ENCODE measurements at places on chromosomes 5 and 9.
A peak's percentile ranks its signal among the peaks of the same experiment; 100 is the strongest.

DNA sequence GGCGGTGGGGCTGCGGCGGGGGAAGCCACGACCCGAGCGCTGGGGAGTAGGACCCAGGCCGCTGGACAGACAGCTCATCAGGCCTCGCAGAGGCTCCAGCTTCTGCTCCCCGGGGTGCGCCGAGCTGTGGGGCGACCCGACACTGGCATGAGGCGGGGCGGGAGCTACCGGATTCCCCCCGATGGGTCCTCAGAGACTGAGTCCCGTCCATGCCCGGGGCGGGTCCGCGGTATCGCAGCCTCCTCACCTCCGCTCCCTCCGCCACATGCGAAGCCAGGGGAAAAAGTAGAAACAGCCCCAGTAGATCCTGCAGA, 2.6 kb upstream of the CCL27 start:
- DNase-seq: no peak

- no peak for DNase-seq
Observed at GRCh38 chr9:87722393-87723088, 3.4 kb upstream of the CTSL start.

DNA sequence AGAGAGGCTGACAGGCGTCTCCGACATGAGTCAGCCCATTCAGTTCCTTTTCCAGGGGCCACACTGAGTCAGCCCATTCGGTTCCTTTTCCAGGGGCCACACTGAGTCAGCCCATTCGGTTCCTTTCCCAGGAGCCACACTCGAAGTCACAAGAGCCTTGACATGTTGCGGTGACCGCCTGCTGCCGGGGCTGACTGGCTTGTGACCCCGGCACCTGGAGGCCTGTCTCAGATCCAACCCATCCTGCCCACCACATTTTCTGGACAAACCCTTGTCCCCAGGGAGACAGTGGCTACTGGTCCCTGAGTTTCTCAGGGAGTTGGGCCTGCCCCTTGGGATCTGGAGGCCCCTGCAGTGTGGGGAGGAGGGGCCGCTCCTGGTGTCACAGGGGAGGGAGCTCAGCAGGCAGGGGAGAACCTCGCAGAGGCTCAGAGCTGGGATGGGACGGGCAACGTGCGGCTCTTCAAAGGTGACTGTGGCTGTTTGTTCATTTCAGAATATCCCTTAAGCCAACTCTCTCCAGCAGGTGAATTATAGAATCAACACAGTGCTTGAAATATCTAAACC, 40.5 kb upstream of the LPCAT1 start:
- DNase-seq: no peak

- peak; percentile 45 for DNase-seq
Observed at GRCh38 chr9:136283291-136284235, 20.3 kb downstream of the CCDC187 start.

GRCh38 chr5:169997798-169998197, 17.5 kb upstream of the INSYN2B start:
- no peak for DNase-seq

DNA sequence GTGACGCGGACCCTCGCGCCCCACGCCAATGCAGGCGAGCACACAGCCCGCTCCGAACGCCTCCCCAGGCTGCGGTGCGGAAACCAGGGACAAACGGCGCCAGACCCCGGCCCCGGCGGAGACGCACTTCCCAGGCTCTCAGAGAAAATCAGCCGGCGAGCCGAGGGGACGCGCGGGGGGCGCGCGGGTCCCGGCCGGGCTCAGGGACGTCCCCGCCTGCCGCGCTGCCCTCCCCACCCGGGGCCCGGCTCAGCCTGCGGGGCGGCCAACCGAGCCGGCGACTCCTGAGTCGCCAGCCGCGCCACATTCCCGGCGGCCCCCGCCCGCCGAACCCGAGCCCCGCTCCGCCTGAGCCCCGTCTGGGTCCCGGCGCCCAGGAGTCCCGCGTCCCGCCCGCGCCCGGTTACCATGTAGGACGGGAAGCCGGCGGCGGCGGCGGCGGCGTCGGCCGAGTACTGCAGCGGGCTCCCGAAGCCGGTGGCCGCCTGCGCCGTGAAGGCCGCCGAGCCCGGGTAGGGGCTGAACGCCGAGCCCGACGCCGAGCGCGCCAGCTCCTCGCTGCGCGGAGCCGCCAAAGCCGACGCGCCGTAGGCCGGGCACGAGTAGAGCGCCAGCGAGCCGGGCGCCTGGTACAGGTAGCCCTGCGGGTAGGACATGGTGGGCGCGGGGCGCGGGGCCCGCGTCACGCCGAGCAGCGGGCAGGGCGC, 566 bp downstream of the IRX2 start:
- DNase-seq: no peak

DNA sequence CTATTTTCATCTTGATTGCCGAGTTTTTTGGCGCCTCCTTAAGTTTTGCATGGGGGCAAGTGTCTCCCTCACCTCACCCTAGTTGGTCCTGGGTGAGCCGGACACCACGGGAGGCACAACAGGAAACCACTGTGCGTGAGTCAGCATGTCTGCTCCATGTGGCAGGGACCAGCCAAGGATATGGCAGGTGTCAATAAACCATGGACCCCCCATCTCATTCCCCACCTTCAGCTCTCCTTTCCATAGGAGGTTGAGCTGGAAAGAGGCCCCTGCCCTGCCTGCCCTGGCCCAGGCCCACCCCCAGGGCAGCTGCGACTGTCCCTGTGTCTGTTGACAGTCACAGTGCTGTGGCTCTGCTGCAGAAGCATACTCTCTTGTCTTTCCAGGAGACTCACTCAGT, 3.1 kb downstream of the SPACA9 start:
- DNase-seq: no peak

DNA sequence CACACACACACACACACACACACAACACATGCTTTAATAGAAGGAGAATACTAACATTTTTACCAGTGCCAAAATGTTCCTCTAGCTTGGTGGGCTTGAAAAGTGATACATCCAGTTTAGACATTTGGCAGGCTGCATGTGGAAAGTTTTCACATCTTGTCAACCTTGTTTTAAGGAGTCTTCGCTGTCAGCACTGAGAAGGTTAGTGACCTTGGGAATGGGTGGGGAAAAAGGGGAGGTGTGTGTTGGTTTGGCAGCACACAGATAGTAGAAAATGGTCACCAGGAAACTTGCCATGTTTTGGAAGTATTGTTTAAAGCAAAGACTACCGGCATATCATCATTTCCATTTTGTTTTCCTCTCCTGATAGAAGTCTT, 346.5 kb upstream of the ADAMTSL1 start:
- DNase-seq: no peak

- DNase-seq: no peak
Observed at GRCh38 chr9:81680506-81680905, 8.8 kb downstream of the TLE1 start.

DNA sequence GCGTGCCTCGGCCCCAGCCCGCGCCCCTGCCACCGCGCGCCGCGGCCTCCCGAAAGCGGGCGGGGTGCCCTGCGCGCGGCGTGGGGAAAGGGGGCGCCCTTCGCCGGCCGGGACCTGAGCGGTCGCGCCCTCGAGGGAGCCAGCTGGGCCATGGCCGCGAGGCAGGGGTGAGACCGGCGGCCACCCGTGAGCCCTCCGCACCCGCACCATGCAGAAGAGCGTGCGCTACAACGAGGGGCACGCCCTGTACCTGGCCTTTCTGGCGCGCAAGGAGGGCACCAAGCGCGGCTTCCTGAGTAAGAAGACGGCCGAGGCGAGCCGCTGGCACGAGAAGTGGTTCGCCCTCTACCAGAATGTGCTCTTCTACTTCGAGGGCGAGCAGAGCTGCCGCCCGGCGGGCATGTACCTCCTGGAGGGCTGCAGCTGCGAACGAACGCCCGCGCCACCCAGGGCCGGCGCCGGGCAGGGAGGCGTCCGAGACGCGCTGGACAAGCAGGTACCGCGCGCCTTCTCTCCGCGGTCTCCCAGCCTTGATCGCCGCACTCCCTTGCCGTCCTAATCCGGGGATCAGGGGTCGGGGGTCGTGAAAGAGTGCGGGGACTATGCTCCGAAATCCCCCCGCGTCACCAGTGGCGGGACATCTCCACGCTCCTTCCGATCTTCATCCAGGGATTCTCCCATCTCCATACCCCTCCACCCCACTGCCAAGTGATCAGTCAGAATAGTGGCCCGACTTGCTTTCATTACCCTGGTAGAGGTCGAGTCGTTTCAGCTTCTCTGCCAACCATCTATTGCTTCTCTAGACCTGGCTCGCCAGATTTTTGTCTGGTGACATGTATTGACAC, 590 bp downstream of the RASGRF2 start:
- DNase-seq: no peak

DNA sequence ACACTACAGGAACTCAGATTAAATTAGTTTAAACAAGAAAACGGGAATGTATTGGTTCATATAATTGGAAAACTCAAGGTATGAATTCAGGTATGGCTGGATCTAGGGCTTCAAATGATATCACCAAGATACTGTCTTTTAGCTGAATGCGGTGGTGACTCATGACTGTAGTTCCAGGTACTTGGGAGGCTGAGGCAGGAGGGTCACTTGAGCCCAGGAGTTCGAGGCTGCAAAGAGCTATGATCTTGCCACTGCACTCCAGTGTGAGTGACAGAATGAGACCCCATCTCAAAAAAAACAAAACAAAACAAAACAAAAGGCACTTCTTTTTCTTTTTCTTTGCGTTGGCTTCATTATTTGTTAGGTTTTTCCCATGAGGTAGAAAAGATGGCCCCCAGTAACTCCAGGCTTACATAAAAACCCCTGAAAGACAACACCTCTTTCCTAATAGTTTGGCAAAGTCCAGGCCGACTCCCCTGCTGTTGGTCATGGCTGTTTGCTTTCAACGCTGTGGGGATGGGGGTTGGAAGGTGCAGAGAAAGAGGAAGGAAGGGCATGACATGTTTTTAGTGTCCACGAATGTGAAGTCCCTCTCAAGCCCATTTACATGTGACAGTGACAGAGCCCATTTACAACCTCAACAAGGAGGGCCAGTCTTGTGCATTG, 39.8 kb upstream of the CRB2 start:
- no peak for DNase-seq

GRCh38 chr5:178289438-178289837, 56.8 kb upstream of the PHYKPL start:
- no peak for DNase-seq

DNA sequence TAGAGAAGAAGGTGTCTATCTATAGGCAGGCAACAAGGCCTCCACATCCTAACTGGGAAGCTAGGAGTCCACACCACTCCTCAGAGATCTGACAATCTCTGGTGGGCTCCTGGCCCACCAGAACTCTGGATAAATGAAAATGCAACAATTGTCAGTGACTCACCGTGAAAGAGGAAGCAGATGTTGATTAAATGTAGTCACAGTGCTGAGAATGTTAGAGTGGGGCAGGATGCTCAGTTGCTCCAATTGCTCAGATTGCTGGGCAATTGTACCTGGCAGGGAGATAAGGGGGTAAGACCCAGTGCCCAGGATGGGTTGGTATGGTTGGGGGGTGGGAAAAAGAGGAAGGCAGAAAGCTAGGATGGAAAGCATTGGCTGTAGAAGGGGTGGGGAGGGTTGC, 4.3 kb downstream of the CCL19 start:
- no peak for DNase-seq

GRCh38 chr5:166317425-166317824, 1974.0 kb upstream of the WWC1 start:
- DNase-seq: no peak

- DNase-seq: no peak
Observed at GRCh38 chr5:74433255-74433895, 207.2 kb downstream of the ENC1 start.

DNA sequence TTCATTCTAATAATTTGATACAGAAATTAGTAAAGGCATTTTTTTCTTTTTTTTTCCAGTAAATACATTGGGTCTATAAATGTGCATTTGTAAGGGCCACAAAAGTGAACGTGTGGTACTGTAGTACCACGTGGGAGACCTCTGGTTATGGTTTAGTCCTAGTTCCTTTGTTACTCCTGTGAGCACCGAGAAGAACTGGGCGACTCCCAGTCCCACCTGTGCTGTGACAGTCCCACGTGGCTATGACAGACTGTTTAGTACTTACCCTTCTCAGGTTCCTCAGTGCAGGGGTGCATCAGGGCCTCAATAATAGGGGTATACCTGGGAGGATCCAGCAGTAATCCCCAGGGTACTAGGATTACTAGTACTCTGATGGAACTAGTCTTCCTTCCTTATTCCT, 49.3 kb downstream of the LRRC70 start:
- no peak for DNase-seq

DNA sequence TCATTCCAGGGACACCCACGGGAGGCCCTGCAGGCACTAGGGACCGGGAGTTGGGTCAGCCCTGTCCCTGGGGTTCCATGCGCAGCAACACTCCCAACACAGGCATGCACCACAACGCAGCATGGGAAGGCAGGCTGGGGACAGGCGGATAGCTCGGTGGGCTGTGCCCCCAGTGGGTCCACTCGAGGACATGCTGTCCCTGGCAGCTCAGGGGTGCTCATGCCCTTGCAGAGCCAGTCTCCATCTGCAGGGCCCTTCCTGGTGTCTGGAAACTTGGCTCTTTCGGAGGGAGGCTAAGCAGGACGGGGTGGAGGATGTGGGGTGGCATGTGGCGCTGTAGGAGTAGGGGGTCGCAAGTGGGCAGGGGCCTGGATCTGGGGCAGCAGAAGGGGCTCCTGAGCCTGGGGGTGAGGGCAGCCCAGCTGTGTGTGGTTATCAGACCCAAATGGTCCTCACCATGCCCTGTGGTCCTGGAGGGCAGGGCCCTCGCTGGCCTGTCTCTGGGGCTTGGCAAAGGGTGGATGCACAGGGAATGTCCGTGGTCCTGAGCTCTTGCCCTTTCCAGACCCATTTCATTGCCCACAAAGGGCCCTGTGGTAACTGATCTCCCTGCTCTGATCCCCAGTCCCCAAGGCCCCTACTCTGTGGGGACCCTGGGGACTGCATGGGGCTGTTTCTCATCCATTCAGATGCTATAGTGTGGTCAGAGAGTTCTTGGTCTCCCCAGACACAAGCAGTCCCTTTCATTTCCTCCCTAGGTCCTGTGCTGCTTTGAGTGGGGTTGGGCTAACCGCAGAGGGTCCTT, 90.3 kb upstream of the PHYKPL start:
- no peak for DNase-seq

GRCh38 chr5:154227090-154227489, 36.6 kb downstream of the GALNT10 start:
- DNase-seq: no peak

All from activated CD4-positive, CD25-positive, alpha-beta regulatory T cell treated with anti-CD3 and anti-CD28 coated beads, Interleukin-2, amount 50 U/mL, for 16 hours (primary cell).